ENCODE measurements at places on chromosomes 6 and 20.

GRCh38 chr6:79784395-79784753 is 153.2 kb downstream of the SH3BGRL2 start:
- DNase-seq: no peak
- H3K27ac ChIP-seq: no peak overlapping the region
- H3K27me3 ChIP-seq: no peaks in the 10 kb centered on the region
- H3K36me3 ChIP-seq: no peaks in the 10 kb centered on the region

- H3K4me3 ChIP-seq: no peak overlapping the region
- no peaks in the 10 kb centered on the region for H3K27me3 ChIP-seq
- no peak overlapping the region for H3K27ac ChIP-seq
- DNase-seq: no peak
- H3K4me1 ChIP-seq: no peaks in the 10 kb centered on the region
These were observed 28.5 kb upstream of the PIM1 start for GRCh38 chr6:37141281-37142049.

DNA sequence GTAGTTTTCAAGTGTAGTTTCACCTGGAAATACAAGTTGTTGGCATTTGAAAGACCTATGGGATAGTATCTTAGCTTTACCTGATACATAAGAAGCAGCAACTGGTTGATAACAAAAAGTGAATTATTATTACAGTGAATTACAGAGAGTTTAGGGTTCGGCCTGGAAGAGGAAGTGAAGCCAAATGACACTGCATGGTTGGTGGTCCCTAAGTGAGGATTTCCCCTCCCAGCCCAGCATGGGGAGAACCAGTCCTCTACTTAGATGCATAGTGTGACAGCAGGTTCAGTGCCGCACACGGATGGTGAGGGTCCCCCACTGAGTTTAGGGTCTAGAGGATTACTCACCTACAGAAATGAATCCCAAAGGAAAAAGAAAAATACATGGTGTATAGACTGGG is 18.1 kb downstream of the HLA-DPB1 start:
- H3K27ac ChIP-seq: no peak overlapping the region
- H3K4me1 ChIP-seq: no peaks in the 10 kb centered on the region
- no peak for DNase-seq
- no peak overlapping the region for H3K4me3 ChIP-seq
- no peaks in the 10 kb centered on the region for H3K27me3 ChIP-seq
- no peaks in the 10 kb centered on the region for H3K36me3 ChIP-seq

DNA sequence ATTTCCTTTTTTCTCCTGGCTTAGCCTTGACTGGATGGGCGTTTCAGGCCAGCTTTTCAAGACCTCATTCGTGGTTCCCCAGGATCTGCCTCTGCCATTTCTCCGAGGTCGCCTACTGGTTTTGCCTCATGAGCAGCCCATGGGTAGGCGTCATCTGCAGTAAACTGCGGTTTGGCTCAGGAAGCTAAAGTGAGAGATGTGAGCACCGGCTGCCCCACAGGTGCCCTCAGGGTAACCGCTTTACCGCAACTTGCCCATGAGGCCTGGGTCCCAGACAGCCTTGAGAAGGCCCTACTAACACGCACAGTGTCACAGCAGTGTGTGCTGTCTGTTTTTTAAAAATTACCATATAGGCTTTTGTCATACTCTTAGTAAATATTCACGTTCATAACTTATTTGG is 53.4 kb upstream of the TBXT start:
- H3K27me3 ChIP-seq: no peaks in the 10 kb centered on the region
- no peak overlapping the region for H3K27ac ChIP-seq
- H3K4me3 ChIP-seq: no peak overlapping the region

DNA sequence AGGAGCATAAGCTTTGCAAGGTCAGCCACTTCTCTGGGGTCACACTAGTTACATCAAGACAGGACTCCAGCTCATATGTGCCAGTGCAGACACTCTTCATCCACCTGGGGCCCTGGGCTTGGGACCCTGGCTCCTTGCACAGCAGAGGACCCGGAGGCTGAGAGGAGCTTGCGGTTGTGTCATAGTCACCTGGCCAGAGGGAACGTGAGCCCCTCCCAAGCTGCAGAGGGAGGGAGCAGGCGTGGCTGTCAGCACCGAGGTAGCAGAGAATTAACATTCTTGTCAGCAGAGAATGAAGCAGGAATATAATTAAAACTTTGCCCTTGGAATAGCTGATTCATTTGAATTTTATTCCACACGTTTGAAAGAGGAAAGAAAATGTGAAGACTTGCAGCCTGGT is 36.8 kb downstream of the BCAS4 start:
- H3K27me3 ChIP-seq: no peaks in the 10 kb centered on the region
- H3K36me3 ChIP-seq: no peaks in the 10 kb centered on the region
- no peak for DNase-seq

GRCh38 chr20:9059931-9060330 is 9.0 kb upstream of the PLCB4 start:
- no peak overlapping the region for H3K27ac ChIP-seq
- H3K4me3 ChIP-seq: no peak overlapping the region
- no peak for DNase-seq
- H3K27me3 ChIP-seq: no peaks in the 10 kb centered on the region

DNA sequence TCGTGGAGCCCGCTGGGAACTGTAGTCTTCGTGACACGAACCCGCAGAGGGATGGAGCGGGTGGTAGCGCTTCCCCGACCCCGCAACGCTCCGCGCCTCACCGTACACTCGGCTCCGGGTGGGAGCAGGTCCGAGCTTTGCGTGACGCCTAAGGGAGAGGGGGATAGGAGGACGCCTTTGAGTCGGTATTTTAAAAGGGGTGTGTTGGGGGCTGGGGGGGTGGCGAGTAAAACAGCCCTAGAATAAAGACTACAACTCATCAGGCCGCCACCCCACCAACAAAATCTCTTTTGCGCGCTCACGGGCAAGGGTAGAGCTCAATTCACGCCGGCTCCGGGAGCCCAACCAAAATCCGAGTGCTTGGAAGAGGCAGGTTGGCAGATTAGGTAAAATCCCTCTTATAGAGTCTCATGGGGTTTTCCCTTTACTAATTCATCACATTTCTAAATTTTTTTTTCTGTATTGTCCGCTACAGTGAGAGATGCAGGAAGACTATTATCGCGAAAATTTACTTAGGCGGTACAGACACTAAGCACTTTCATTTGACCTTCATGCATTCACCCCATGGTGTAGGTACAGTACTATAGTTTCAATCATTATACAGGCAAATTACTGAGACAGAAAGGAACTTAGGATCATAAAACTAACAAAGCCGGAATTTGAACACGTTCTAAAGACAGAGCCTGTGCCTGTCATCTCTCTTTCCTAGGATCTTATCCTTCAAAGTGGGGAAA is 706 bp upstream of the SNX14 start:
- H3K27ac ChIP-seq: peak overlapping the region; percentile 80
- peaks cover 12% of the 10 kb centered on the region for H3K4me1 ChIP-seq
- H3K27me3 ChIP-seq: no peaks in the 10 kb centered on the region
- DNase-seq: no peak
- peak overlapping the region; percentile 75 for H3K4me3 ChIP-seq

DNA sequence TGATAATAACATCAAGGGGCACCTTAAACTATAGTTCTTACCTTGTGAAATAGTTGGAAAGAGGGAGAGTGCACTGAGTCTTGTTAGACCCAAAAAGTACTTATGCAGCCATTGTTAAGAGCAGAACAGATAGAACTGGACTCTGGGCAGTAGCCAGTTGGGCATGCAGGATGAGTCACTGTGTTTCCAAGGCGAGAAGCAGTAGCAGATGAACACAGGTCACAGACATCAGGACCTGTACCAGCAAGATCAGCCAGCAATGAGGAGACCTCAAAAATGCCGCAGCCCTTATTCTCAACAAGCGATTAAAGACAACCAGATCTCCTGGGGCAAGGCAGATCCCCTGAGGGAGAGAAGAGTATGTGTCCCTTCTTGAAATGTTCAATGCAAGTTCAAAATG is 79.0 kb downstream of the SAMD3 start:
- H3K4me3 ChIP-seq: no peak overlapping the region
- no peaks in the 10 kb centered on the region for H3K4me1 ChIP-seq
- H3K27me3 ChIP-seq: no peaks in the 10 kb centered on the region
- no peak for DNase-seq
- H3K27ac ChIP-seq: no peak overlapping the region

GRCh38 chr20:62065674-62066338 is at the start of gene TAF4:
Gene TAF4, minus strand, starts transcription at chr20:62065881. Its CDS starts 71 bp downstream, at chr20:62065810.
- peaks cover 4% of the 10 kb centered on the region for H3K27me3 ChIP-seq
- H3K4me3 ChIP-seq: peak within 1 kb of the TSS; percentile 84
- H3K36me3 ChIP-seq: no peaks in the 10 kb centered on the region
- peak; percentile 39 for DNase-seq
- H3K4me1 ChIP-seq: peaks cover 46% of the 10 kb centered on the region
- H3K27ac ChIP-seq: peak within 1 kb of the TSS; percentile 94

- peak overlapping the region; percentile 18 for H3K27ac ChIP-seq
- H3K4me3 ChIP-seq: no peak overlapping the region
- no peak for DNase-seq
- H3K27me3 ChIP-seq: no peaks in the 10 kb centered on the region
- H3K4me1 ChIP-seq: no peaks in the 10 kb centered on the region
These were observed 538.5 kb downstream of the CD83 start for GRCh38 chr6:14656078-14656521.

GRCh38 chr6:25192590-25193459 is 86.3 kb upstream of the CARMIL1 start:
- peak overlapping the region; percentile 81 for H3K27ac ChIP-seq
- no peak for DNase-seq
- H3K36me3 ChIP-seq: no peaks in the 10 kb centered on the region
- H3K4me3 ChIP-seq: no peak overlapping the region
- peaks cover 20% of the 10 kb centered on the region for H3K4me1 ChIP-seq
- H3K27me3 ChIP-seq: no peaks in the 10 kb centered on the region

DNA sequence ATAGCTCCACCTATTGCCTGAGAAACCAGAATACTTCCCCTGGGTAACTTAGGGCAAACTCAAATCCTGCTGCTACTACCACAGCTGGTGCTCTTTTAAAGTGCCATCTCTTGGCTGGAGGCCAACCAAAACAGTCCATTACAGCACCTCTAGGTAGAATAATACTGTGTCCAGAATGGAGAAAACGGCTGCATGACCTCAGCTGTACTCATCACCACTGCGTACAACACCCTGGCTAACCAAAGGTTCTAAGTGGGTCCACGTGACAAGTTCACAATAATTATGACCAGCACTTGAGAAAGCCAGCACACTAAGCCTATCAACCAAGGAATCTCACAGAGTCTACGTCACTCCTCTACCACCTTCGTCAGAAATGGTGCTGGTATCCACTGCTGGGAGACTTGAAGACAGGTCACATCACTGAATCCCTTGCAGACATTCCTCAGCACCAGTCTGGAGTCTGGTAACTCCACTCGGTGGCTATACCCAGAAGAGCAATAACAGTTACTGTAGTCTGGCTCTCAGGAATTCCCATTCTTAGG is 40.9 kb upstream of the PKIB start:
- H3K27ac ChIP-seq: no peak overlapping the region
- no peak overlapping the region for H3K4me3 ChIP-seq
- DNase-seq: no peak
- no peaks in the 10 kb centered on the region for H3K27me3 ChIP-seq

- no peak for DNase-seq
- no peaks in the 10 kb centered on the region for H3K27me3 ChIP-seq
- no peak overlapping the region for H3K27ac ChIP-seq
- no peaks in the 10 kb centered on the region for H3K4me1 ChIP-seq
These were observed 183.2 kb upstream of the KCNG1 start for GRCh38 chr20:51206032-51206662.

GRCh38 chr6:149934249-149935156 is 7.3 kb upstream of the ULBP2 start:
- DNase-seq: peak; percentile 54
- H3K36me3 ChIP-seq: no peaks in the 10 kb centered on the region
- H3K4me3 ChIP-seq: no peak overlapping the region
- H3K27ac ChIP-seq: no peak overlapping the region

- DNase-seq: no peak
- H3K27ac ChIP-seq: peak overlapping the region; percentile 53
- H3K36me3 ChIP-seq: no peaks in the 10 kb centered on the region
These were observed 51.9 kb upstream of the MARCKS start for GRCh38 chr6:113805173-113805790.

- DNase-seq: no peak
- H3K4me1 ChIP-seq: no peaks in the 10 kb centered on the region
- H3K4me3 ChIP-seq: no peak overlapping the region
These were observed 431.9 kb upstream of the GJE1 start for GRCh38 chr6:141700819-141701218.

- H3K36me3 ChIP-seq: no peaks in the 10 kb centered on the region
- H3K27ac ChIP-seq: no peak overlapping the region
- no peaks in the 10 kb centered on the region for H3K4me1 ChIP-seq
- no peak for DNase-seq
- H3K4me3 ChIP-seq: no peak overlapping the region
These were observed 6.7 kb downstream of the TTLL2 start for GRCh38 chr6:167331565-167331964.

GRCh38 chr6:20700375-20700774 is 166.1 kb downstream of the CDKAL1 start:
- no peak overlapping the region for H3K4me3 ChIP-seq
- H3K27me3 ChIP-seq: no peaks in the 10 kb centered on the region
- H3K36me3 ChIP-seq: no peaks in the 10 kb centered on the region
- H3K4me1 ChIP-seq: no peaks in the 10 kb centered on the region
- H3K27ac ChIP-seq: no peak overlapping the region
- no peak for DNase-seq

DNA sequence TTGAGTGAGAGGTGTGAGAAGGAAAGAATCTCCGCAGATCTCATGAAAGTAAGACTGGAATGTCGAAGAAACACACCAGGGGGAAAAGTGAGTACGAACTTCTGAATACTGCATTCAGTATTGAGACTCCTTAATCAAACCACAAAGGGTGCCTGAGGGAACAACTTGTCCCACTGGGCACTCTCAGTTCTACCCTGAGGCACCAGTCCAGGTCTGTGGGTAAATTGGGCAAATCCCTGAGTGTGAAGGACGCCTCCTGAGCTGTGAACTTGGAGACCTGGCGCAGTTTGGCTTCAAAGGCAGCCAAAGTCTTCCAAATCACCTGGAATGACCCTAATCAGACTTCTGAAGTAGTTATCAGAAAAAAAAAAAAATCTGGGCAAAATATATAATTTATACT is 329.7 kb downstream of the BTBD9 start:
- no peaks in the 10 kb centered on the region for H3K4me1 ChIP-seq
- no peak overlapping the region for H3K4me3 ChIP-seq
- no peaks in the 10 kb centered on the region for H3K36me3 ChIP-seq

DNA sequence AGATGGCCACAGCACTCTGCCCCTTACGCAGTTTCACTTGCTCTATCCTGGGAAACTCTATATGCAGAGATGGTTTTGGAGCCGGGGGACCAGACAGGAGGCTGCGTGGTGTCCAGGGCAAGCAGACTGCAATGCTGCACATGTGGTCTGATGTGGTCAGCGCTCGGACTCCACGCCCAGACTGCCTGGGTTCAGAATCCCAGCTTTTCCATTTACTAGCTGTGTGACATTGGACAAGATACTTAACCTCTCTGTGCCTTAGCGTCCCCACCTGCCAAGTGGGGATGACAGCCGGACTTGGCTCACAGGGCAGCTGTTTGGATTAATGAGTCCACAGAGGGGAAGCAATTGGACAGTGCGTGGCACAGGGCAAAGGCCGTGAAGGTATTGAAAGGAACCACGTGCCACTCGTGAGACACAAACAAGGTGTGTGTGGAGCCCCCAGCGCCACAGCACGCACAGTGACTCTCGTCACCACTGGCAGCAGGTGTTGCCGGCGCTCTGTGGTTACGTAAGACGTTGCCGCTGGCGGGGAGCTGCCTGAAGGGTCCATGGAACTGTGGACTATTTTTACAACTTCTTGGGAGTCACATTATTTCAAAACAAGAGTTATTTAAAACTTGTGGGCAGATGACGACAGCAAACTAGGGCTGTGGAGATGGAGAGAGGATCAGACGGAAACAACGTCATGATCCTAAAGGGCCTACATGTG is 201.4 kb downstream of the PREX1 start:
- no peak overlapping the region for H3K27ac ChIP-seq
- no peak overlapping the region for H3K4me3 ChIP-seq
- H3K36me3 ChIP-seq: peaks cover 22% of the 10 kb centered on the region
- no peaks in the 10 kb centered on the region for H3K4me1 ChIP-seq
